ENCODE measurements at places on chromosomes 12 and 14. TPM values are rescaled to one million over a fixed set of nuclear protein-coding genes. Genes with fewer than 3 reads are reported as not detected.

DNA sequence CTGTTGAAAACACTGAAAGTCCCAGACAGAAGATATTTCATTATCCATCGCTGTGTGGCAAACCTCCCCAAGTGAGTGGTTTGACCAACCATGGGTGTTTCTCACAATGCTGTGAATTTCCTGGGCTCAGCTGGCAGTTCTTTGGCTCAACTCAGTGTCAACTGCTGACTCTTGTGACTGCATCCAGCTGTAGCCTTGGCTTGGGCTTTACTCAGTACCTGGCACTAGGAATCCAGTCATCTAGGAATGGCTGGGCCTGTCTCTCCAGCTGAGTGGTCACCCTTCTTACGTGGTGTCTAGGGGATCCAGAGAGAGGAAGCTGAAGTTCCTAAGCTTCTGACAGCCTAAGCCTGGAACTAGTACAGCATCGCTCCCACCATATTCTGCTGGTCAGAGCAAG is 80.7 kb upstream of the PSMC1 start:
- DNase-seq: no peak
- H3K4me1 ChIP-seq: no peaks in the 10 kb centered on the region
- H3K27ac ChIP-seq: no peak overlapping the region
- peaks cover 6% of the 10 kb centered on the region for H3K36me3 ChIP-seq

NFATC4 gene
- 0.23 TPM for total RNA-seq

AQP5 gene
- total RNA-seq: not detected

GRCh38 chr14:51398898-51399297 is 158.9 kb downstream of the TMX1 start:
- peak; percentile 96 for DNase-seq
- H3K27me3 ChIP-seq: no peaks in the 10 kb centered on the region
- H3K27ac ChIP-seq: peak overlapping the region; percentile 97
- H3K4me1 ChIP-seq: peaks cover 44% of the 10 kb centered on the region
- peaks cover 8% of the 10 kb centered on the region for H3K36me3 ChIP-seq
- peak overlapping the region; percentile 51 for H3K4me3 ChIP-seq

DEGS2 gene
- 0.07 TPM for total RNA-seq

- DNase-seq: no peak
- no peak overlapping the region for H3K27ac ChIP-seq
- no peaks in the 10 kb centered on the region for H3K4me1 ChIP-seq
- H3K27me3 ChIP-seq: no peaks in the 10 kb centered on the region
- no peaks in the 10 kb centered on the region for H3K36me3 ChIP-seq
Observed at GRCh38 chr12:26340649-26341048, 145.3 kb downstream of the SSPN start.

ENDOU gene
- total RNA-seq: not detected

- H3K36me3 ChIP-seq: no peaks in the 10 kb centered on the region
- H3K27me3 ChIP-seq: no peaks in the 10 kb centered on the region
- peaks cover 6% of the 10 kb centered on the region for H3K4me1 ChIP-seq
- no peak overlapping the region for H3K4me3 ChIP-seq
- H3K27ac ChIP-seq: no peak overlapping the region
Observed at GRCh38 chr12:58453306-58453705, 467.0 kb downstream of the LRIG3 start.

GRCh38 chr14:36852981-36853691 is 191.5 kb downstream of the PAX9 start:
- no peak overlapping the region for H3K4me3 ChIP-seq
- H3K27me3 ChIP-seq: no peaks in the 10 kb centered on the region
- H3K4me1 ChIP-seq: no peaks in the 10 kb centered on the region
- peak; percentile 40 for DNase-seq
- no peaks in the 10 kb centered on the region for H3K36me3 ChIP-seq

GRCh38 chr14:89674936-89675335 is 257.9 kb upstream of the FOXN3 start:
- no peak overlapping the region for H3K27ac ChIP-seq
- H3K4me3 ChIP-seq: no peak overlapping the region
- no peak for DNase-seq
- H3K27me3 ChIP-seq: no peaks in the 10 kb centered on the region
- no peaks in the 10 kb centered on the region for H3K36me3 ChIP-seq

C12orf50 gene
- not detected for total RNA-seq

- no peak for DNase-seq
- no peaks in the 10 kb centered on the region for H3K36me3 ChIP-seq
Observed at GRCh38 chr14:77324816-77325745, 4.2 kb downstream of the GSTZ1 start.
